ENCODE measurements at places on chromosomes 3 and 15. TPM values are rescaled to one million over a fixed set of nuclear protein-coding genes. Genes with fewer than 3 reads are reported as not detected.

DNA sequence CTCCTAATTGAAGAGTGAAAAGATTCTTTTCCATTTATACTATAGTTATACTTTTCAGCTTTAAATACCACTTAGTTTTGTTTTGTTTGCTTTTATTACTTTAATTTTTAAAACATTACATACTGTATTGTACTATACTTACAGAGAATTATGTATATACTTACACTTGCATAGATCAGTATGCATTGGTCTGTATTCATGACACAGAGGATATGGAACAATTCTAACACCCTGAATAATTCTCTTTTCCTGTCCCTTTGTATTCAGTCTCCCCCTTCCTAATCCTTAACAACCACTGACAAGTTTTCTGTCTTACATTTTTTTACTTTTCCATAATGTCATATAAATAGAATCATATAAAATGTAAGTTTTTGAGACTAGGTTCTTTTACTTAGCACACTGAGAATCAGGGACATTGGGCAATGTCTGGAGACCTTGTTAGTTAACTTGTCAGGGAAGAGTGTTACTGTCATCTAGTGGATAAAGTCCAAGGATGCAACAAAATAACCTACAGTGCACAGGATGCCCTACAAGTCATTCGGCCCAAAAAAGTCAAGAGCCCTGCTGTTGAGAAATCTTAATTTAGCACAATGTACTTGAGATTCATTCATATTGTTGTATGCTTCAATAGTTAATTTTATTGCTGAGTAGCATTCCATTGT, 95.7 kb upstream of the MCTP2 start:
- DNase-seq = no peak

TEX55 gene
- not detected for total RNA-seq

FBN1 gene
- 45.5 TPM for total RNA-seq

- no peak for DNase-seq
Measured at GRCh38 chr3:159911664-159912037, 77.0 kb upstream of the IL12A start.

DNA sequence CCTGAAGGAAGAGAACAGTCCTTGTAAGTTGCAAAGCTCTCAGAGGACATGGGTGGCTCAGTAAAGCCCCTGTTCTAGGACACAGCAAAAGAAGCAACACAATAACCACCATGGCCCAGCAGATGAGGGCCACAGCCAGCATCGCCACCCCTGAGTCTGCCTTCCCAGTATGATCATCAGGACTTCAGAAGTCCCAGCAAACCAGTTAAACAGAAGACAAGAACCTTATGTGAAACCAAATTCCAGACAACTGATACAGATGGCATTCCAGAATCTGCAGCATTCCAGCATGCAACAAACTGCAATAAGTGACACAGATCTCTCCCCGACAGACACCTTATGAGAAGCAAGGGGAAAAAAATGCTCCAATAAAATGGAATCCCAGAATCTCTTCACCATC, 30.4 kb downstream of the SPINK8 start:
- no peak for DNase-seq

All from left ventricle myocardium inferior (tissue), 1 donor.